SK-N-SH (cell line): ENCODE measurements at places on chromosomes 3 and 15.

DNA sequence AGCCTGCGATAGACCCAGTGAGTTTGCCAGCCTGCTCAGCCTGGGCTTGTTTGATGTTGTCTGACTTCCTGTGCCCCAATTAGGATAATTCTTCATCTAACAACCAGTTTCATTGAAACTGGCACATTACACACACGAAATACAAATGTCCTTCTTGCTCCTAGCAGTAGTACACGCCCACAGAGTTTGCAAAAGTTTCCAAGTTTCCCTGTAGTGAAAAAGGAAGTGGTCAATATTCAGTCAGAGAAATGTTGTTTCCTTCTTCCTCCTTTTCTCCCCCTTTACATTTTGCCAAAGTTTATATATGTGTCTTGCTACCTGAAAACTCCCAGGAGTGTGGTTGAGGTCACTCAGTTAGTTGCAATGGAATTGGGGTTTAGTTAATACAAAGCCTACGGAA, 58.4 kb upstream of the LRTM1 start:
- no peak for DNase-seq

- no peak for DNase-seq
These were observed 11.0 kb downstream of the TSPAN3 start for GRCh38 chr15:77059786-77060361.

DNA sequence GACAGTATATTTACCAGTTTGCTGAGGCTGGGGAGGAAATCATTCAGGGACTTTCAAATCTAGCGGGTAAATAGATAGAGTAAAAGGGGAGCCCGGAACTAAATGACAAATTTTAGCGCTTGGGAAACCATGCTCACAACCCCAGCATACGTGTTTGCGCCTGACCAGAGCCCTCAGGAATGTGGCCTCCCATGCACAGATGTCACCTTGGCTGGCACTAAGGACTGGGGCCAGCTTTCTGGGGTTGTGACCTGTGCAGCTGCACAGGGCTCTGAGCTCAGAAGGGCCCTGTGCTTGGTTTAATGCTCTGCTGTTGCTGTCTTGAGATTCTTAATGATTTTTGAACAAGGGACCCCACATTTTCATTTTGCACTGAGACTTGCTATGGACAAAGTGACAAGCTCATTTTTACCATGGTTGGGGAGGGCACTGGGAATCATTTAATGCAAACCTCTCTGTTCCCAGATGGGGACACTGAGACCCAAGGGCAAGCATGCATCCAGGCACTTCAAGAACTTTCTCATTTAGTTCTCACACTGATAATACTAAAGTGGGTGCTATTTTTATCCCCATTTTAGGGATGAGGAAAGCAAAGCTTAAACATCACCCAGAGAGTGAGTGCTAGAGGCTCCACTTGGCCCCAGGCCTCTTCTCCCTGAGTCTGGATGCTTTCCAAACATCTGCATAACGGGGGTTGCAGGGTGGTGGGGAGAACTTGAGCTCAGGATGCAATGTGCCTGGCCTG, 44.1 kb upstream of the FAM107A start:
- no peak for DNase-seq

GRCh38 chr3:52117537-52117936, 36.7 kb downstream of the POC1A start:
- DNase-seq, result no peak

GRCh38 chr3:117540597-117540996, 831.0 kb downstream of the TUSC7 start:
- DNase-seq, result no peak

- no peak for DNase-seq
These were observed 152.5 kb downstream of the FOXP1 start for GRCh38 chr3:71430941-71431552.

DNA sequence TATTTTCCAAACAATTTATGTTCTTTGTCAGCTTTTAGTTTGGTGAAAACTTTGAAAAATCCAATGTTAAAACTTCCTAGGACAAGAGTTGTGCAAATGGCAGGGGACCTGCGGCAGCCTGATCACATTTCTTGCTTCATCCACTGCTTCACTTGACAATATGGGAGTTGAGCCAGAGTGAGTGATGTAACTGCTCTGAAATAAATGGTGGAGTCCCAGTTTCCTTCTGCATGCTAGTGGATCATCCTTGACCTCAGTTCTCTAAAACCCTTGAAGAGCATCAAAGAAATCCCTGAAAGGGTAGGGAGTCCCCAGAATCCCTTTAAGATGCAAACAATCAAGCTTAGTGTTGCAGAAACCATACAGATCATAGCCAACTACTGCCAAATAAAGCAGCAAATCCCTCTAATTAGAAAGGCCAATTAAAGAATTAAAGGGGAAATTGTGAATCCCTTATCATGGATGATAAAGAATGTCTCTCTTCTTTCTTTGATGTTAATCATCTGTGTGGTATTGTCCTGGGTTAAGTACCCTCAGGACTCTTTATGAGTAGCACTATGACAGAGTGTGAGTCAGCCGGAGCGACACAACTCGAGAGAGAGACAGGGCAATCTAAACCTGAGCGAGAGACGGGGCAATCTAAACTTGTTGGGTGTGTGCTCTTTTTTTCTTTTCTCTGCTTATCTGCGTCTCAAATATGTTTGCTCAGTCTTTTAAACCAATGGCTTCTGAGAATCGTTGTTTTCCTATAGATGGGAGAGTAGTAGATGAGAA, 41.8 kb upstream of the GAP43 start:
- DNase-seq, result no peak

DNA sequence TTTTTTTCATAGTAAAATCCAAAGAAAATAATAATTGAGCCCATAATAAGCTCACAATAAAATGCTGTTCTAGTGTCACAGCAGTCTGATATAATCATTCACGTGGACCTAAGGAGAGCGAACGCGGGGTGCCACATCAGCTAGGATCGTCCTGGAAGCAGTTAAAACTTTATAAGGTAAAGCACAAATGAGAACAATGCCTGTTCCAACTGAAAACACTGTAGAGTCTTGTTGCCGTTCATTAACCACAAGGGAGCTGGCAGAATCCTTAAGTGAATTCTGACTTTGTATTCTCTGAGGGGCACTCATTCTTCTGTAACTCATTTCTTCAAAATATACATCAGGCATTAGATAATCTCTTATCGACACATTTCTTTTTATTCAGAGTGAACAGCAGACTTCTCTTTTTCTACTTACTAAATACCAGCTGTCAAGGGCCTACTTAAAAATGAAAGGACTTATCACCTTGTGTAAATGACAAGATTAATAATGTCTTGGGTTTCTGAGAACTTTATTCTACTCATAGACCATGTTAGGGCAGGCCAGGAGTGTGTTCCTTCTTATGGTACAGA, 524.6 kb downstream of the MECOM start:
- DNase-seq, result no peak

DNA sequence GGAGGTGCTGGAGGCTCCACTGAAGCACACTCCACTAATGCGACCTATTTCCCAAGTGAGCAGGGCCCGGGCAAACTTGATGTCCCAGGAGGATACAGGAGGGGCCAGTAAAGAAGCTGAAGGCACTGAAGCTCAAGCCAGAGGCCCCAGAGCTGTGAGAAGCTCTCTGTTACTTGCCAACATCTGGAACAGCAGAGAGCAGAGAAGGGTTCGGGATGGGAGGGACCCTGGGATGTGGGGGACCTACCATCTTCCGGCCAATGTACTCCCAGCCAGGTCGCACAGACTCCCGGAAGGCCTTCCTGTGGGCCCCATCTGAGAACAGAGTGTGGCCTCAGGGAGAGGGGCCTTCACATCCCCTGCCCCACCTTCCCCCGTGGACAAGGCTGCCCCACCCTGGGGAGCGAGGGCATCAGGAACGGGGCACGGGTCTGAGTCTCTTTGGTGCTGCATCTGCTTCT, 3.1 kb downstream of the HHATL start:
- DNase-seq, result peak; percentile 27

GRCh38 chr3:171729452-171730334, 80.6 kb downstream of the PLD1 start:
- DNase-seq, result no peak

GRCh38 chr3:190326930-190327329, 4.7 kb upstream of the CLDN1 start:
- no peak for DNase-seq

- DNase-seq, result no peak
These were observed 21.8 kb downstream of the P2RY12 start for GRCh38 chr3:151362751-151363174.

- DNase-seq, result no peak
These were observed 341.7 kb upstream of the PROK2 start for GRCh38 chr3:72126441-72127223.

DNA sequence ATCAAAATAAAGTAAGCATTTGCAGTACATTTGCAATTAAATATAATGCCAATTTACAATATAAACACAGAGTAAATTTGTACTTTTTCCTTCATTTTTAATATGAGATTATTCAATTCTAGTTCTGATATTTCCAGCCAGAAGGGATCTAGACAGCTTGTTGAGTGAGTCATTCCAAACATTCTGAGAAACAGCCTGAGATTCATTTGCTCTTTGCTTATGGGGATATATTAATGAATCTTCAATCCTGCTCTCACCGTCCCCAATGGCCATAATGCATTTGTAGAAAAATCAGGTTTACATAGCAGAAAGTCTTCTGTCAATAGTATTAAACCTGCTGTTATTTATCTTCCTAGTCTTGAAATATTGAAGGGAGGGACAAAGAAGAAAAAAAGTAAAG, 554.2 kb downstream of the TUSC7 start:
- DNase-seq, result no peak

- DNase-seq, result no peak
These were observed 15.0 kb upstream of the THUMPD3 start for GRCh38 chr3:9347887-9348286.

- no peak for DNase-seq
These were observed 228.9 kb upstream of the FEZF2 start for GRCh38 chr3:62602129-62602770.

DNA sequence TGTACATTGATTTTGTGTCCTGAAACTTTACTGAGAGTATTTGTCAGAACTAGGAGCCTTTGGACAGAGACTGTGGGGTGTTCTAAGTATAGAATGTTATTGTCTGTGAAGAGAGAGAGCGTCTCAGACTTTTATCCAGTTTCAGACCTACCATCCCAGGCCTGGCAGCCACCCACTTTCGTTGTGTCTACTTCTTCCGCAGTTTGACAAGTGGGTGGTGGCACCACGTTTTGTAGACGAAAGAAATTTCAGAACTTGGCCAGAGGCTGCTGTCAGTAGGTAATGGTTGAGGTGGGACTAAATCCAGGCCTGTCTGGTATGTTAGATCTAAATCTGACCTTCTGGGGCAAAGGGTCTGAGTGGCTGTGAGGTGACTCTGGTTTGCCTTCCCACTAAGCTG, 13.4 kb upstream of the TRAK1 start:
- DNase-seq, result no peak

GRCh38 chr3:45628746-45629145, 34.2 kb downstream of the LIMD1 start:
- peak; percentile 60 for DNase-seq

- DNase-seq, result no peak
These were observed 4.5 kb downstream of the HEMK1 start for GRCh38 chr3:50573566-50574443.

- DNase-seq, result no peak
These were observed 81.0 kb downstream of the TMEM108 start for GRCh38 chr3:133119176-133119575.

- DNase-seq, result no peak
These were observed 524.6 kb upstream of the ATP11B start for GRCh38 chr3:182268711-182269110.

GRCh38 chr15:101027273-101027901, 108.2 kb downstream of the LRRK1 start:
- DNase-seq, result no peak

DNA sequence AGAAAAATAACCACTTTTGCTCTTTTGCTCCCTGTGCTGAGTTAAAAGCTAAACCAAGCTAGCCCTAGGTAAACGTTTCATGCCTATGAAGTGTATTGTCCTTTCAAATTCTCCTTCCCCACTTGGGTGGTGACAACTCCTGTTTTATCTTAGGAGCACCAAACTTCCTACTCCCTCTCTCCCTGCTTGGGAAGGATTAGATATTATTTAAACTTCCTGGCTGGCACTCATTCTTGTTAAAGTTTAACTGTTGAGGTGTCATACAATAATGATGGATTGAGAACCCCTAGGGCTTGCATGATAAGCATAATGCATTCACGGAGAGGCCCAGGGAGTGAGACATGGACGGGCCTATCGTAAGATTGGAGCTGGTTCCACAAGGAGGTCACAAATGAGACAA, 29.5 kb downstream of the B4GALT4 start:
- DNase-seq, result no peak

- DNase-seq, result no peak
These were observed 580.2 kb downstream of the ZIC1 start for GRCh38 chr3:147989344-147989743.

GRCh38 chr15:68330901-68331300, 53.4 kb downstream of the FEM1B start:
- no peak for DNase-seq

DNA sequence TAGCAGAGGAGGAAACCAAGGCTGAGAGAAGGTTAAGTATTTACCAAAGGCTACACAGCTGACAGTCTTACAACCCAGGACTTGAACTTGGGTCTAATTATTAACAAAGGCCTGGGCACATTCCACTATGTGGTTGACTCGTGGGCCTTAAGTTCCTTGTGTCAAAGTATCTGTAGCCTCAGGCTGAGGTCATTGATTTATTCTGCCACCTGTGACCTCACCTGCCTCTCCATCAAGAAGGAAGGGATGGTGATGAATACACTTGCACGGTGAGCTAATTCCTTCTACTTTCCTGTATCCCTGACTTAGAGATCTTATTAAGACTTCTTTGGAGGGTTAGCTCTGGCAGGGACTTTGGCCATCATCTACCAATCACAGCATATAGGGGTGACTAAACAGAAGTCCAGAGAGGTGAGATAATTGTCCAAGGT, 19.9 kb upstream of the LRRC58 start:
- no peak for DNase-seq

GRCh38 chr15:26049900-26050657, 187.0 kb upstream of the ATP10A start:
- DNase-seq, result peak; percentile 33

GRCh38 chr3:138513090-138513843, 78.9 kb downstream of the ESYT3 start:
- no peak for DNase-seq

DNA sequence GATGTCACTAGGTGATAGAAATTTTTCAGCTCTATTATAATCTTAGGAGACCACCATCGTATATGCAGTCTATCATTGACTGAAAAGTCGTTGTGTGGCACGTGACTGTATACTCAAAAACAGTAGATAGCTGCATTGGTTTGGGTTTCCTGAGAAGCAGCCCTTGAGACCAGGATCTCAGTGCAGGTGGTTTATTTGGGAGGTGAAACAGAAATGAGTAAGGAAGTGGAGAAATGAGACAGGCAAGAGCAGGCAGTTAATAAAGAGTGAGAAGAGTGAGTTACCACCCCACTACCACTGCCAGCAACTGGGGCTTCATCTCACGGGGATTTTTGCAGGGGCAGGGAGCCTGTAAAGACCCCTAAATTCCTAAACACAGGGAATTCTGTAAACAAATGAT, 221.0 kb downstream of the SHQ1 start:
- DNase-seq, result no peak

DNA sequence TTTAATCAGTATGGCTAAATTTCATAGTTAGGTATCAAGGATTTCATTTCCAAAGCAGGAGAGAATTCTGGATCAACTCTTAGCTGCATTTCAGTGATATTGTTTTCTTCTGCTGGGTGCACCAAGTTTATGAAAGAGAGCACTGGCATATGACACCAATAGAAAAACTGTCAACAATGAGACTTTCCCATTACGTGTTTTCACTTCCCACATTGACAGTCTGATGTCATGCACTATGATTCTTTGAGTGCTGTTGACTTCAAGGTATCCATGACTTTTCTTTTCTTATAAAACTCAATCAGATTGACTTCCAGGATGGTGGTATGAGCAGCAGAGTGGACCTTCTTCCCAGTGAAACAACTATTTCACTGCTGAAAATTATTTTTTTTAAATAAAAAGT, 476.1 kb downstream of the EDEM1 start:
- DNase-seq, result no peak

GRCh38 chr3:9250236-9250635, 790 bp upstream of the SRGAP3 start:
- peak; percentile 38 for DNase-seq
